ENCODE measurements at places on chromosomes 7 and 10.

- no peak for DNase-seq
These were observed 31.6 kb downstream of the CHRM2 start for GRCh38 chr7:136900005-136900404.

DNA sequence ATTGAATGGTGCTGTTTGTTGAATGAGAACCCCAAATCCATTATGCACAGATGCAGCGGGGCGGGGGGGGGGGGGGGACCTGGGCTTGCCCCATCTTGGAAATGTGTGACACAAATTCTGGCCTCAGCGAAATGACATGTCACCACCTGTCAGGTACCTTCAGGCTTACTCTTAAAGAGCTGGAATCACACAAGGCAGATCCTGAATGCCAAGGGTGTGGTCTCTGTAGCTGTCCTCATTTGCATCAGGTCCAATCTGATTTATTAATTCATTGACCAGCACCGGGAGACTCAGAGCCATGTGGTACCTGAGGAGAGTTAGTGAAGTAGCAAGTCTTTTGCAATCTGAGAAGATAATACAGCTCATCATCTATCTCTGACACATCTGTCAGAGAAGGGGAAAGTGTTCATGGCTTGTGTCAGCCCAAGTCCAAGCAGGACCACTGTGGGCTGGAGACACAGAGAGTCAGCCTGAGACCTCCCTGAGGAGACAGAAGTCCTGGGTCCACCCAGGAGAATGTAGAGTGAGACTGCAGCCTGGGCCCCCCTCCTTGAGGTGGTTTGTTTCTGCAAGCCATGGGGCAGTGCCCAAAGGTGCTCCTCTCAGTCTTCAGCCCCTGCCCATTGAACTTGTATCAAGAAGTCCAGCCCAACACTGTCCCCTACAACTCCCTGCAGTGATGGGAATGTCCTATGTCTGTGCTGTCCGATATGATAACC, 46.7 kb downstream of the ADCYAP1R1 start:
- no peak for DNase-seq

DNA sequence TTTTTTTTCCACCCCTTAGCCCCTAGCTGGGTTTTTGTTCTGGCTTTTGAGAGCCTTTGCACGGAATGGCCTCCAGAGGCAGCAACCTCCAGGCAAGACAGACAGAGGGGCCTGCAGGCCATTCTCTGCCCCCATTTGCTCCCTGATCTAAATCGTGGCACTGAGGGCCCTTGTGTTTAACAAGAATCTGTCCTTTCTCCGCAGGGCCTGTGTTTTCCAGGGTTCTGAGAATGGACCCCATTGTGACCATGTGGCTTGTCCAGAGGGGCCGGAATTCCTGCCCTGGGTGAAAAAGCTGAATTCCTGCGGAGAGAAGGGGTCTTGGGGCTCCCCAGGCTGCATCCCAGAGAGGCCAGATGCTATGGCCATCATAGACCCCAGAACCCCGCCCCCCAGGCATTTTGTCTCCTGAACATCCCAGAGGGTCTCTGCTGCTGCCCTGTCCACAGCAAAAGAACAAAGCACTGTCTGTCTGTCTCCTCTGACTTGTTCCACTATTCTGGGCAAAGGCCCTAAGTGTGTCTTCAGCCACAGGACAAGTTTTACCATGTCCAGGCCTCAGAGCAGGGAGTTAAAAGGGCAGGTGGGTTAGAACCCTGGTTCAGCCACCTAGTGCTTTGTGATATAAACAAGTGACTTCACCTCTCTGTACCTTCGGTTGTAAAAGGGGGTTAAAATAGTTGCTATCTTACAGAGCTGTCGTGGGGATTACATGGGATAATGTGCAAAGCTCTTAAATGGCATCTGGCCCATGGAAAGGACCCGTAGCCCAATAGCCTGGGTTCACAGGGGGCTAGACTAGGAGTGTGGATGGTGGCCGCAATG, 155.6 kb downstream of the SH3PXD2A start:
- no peak for DNase-seq

- no peak for DNase-seq
These were observed 48.8 kb downstream of the PNLIPRP3 start for GRCh38 chr10:116476461-116476860.

DNA sequence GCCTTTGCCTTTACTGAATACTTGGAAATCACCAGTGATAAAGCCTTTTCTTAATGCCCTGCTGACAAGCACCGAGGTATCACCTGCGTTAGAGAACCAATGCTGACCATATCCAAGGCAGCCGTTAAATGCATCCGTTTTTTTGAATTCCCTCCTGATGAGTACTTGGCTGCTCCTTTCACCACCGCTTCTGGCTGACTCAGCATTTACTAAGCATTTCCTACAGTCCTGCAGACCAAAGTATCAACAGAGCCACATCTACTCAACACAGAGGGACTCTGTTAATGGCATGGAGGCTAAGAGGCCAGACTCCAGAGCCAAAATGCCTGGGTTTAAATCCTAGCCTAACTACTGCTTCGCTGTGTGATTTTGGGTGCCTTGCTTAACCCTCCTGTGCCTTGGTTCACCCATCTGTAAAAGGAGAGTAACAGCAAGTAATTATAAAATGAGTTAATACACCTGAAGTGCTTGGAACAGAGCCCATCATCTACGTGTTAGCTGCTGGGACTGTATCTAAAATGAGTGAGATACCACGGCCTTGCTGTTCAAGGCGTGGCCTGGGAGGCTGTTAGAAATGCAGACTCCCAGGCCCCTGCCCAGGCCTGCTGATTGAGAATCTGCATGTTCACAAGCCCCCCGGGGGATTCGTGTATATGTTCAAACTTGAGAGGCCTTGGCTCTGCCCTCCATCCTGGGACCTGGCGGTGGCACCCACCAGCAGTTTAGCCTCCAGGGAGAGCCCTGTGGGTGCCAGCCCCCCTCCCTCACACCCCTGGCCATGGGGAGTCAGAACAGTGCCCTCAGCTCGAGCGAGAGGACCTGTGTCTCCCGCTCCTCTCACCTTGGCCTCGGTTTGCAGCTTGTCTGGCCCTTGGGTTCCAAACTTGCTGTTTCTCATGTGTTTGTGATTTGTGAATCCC, 30.8 kb upstream of the EFCAB10 start:
- no peak for DNase-seq

DNA sequence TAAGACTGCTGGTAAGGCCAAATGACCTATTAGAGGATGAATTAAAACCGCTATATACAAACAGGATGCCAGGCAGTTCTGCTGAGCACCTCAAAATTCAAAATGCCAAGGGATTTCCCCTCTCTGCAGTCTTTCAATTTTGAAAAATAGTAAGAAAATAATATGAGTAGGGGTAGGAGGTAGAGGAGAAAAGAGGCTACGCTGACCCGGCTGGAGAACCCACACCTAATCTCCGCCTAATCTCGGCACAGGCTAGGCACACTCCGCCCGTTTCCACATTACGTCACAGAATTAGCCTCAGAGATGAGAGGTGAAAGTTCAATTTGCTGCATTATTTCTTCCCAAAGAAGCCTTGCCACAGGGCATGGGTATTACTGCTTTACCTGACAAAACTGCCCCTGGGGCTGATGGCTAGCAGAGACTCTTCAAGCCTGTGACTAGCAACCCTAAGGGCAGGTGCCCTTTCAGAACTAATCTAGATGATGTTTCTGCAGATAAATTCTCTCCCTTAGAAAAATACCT, 21.3 kb upstream of the SPOCK2 start:
- DNase-seq, result no peak

GRCh38 chr10:103431902-103432301, 20.3 kb downstream of the CALHM2 start:
- DNase-seq, result no peak

All from activated CD4-positive, alpha-beta T cell treated with anti-CD3 and anti-CD28 coated beads, Interleukin-2, amount 50 U/mL, for 48 hours (primary cell).